Stimulated activated CD8-positive, alpha-beta memory T cell treated with anti-CD3 and anti-CD28 coated beads, Interleukin-2, amount 100 ng/mL, for 1 hour (primary cell): ENCODE measurements at places on chromosomes 5 and 9.

DNA sequence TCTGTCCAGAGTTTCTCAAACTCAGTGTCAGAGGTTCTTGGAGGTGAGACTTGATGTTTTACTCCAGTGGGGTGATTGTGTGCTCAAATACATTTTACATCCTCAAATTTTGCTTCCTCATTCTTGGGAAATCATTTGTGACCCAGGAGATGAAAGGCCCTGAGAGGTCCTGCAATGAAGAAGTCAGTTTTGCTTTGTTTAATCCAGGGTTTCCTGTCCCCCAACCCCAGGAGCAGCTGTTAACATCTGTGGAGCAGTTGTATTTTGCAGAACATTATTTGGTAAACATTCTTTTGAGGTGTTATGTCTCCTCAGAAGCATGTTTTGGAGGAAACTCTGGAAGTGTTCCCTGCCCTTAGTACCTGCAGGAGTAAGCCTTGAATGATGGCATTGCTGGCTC is 59.8 kb downstream of the DAB2IP start:
- no peak for DNase-seq

- DNase-seq, result no peak
These were observed 35.7 kb upstream of the NTNG2 start for GRCh38 chr9:132125944-132126679.

GRCh38 chr5:128669803-128670202 is 131.8 kb upstream of the FBN2 start:
- DNase-seq, result no peak

- DNase-seq, result no peak
These were observed 189.3 kb downstream of the PAPPA start for GRCh38 chr9:116342941-116343340.

- no peak for DNase-seq
These were observed 19.8 kb upstream of the PPP2CA start for GRCh38 chr5:134245692-134246091.

- DNase-seq, result no peak
These were observed 14.2 kb downstream of the RFX3 start for GRCh38 chr9:3511551-3511950.
